LoVo (cell line): ENCODE measurements at places on chromosomes 11 and 22.

GRCh38 chr11:65431451-65432099, 9.0 kb downstream of the NEAT1 start:
- no peak for DNase-seq

DNA sequence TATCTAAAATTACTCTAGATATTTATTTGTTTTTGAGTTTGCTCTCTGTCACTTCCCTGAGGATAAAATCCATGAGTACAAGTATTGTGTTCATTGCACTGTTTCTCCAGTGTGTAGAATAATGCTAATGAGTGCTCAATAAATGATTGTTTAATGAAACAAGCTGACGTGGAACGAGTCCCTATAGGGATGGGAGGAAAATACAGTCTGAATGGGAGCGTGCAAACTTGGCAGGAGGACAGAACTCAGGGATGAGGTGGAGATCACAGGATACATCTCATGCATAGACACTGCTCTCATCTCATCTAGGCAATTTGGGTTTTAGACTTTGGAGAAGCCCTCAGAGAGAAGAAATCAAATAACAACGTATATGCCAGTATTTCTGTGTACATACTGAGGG, 58.4 kb upstream of the ZC3H12C start:
- DNase-seq, result no peak

DNA sequence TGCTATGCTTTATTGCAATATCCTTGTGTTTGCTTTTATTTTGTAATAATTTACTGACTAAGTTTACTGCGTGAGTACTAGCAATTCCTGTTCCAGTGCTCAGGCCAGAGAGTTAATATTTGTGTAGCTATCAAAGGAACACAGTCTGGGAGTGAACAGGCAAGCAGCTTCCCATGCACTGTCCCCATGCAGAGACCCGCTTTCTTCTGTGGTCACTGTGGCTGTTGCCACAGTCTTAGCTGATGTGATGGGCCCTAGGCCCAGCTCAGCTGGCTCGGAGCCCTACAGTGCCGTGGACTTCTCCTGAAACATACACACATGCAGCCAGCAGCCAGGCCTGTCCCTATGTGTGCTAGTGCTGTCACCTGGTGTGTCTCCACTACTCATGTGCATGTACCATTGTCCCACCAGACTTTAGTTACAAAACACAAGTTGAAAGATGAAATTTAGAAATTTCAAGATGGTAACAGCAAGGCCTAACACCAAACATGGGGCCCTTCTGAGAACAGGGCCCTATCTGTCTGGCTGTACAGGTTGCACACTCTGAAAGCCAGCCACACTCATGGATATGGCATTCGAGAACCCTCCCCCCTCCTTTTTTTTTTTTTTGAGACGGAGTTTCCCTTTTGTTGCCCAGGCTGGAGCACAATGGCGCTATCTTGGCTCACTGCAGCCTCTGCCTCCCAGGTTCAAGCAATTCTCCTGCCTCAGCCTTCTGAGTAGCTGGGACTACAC, 12.3 kb upstream of the SCUBE2 start:
- DNase-seq, result no peak

DNA sequence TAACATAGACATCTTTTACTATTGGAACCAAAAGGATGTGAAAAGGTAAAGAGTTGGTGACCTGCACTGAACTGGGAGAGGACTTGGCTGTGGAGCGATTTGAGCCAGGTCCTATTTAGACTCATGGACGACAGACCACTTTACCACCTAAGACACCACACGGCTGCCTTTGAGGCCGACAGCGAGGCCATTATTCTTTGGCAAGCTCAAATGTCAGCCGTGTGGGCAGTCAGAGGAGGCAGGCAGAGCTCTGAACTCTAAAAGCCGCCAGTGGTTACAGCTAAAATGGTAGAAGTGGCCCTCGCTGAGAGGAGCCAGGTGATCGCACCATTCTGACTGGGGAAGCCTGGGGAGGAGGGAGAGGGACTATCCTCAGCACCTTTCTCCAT, 50.5 kb downstream of the SCUBE1 start:
- DNase-seq, result no peak

- no peak for DNase-seq
Measured at GRCh38 chr11:12602421-12602820, 71.8 kb upstream of the TEAD1 start.

GRCh38 chr22:33461698-33462434, 403.7 kb upstream of the SYN3 start:
- DNase-seq, result peak; percentile 15

- no peak for DNase-seq
Measured at GRCh38 chr11:128310676-128311445, 276.5 kb downstream of the ETS1 start.

DNA sequence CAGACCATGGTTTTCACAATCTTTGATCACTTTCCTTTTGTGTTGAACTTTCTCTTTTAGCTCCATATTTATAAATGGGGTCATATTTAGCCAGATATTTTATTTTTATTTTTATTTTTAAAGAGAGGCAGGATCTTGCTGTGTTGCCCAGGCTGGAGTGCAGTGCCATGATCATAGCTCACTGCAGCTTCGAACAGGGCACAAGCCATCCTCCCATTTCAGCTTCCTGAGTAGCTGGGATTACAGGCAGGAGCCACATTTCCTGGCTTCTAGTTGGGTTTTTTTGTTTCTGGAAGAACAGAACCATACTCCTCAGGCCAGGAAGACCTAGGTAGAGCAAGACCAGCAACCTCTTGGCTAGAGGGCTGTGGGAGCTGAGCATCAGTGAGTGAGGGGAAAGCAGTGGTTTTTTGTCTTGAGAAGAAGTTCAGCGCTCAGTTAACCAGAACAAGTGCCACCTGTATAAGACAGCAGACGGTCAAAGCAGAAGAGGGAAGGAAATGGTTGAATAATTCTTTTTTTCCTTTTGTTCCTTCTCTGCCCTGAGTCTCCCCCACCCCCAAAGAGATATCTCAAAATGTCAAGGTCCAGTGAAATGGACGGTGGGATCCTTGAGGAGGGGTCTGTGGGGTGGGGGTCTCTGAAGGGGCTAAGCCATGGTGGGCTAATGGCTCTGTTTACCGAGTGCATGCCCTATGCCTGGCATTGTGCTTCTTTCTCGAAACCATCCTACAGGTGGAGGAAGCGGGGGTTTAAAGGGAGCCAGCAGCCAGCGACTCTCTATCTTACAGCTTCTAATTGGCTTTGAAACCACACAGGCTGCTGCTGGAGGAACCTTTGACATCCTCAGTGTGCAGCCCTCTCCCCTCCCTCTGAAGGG, 63.0 kb downstream of the PTPRJ start:
- no peak for DNase-seq

DNA sequence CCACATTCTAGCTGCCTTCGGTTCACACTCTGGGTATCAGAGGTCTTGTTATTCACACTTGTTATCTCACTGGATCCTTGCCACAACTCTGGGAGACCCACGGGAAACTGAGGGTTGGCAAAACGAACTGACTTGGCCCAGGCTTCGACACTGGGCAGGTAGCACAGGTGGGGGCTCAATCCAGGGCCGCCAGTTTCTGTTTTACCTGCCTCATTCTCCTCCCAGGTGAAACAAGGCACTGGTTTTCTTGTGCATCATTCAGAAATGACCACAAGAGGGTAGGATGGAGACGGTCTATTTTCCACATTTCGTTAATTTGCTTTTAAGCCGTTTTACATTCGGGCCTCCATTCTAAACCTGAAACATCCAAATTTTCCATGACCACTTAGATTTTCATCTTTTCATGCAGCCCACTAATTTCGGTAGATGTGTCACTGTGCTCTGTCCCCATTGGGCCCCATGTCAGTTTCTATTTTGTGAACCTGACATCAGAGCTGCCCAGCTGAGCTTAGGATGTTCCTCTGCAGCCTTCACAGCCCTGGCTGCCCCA, 108.1 kb downstream of the KIAA1671 start:
- DNase-seq, result no peak

DNA sequence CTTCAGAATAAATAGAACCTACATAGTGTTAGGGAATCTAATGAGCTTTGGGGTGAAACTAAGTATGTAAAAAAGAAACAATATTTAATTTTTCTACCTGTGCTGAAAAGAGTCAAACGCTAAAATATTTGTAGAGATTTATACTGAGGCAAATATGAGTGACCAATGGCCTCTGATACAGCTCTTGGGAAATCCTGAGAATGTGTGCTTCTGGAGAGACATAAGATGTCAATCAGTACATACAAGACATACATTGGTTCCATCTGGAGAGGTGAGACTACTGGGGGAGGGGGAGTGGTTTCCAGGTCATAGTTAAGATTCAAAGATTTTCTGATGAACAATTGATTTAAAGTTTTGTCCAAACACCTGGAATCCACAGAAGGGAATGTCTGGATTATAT, 970 bp downstream of the ASRGL1 start:
- peak; percentile 15 for DNase-seq

- no peak for DNase-seq
Measured at GRCh38 chr11:87142594-87142993, 104.9 kb downstream of the TMEM135 start.

DNA sequence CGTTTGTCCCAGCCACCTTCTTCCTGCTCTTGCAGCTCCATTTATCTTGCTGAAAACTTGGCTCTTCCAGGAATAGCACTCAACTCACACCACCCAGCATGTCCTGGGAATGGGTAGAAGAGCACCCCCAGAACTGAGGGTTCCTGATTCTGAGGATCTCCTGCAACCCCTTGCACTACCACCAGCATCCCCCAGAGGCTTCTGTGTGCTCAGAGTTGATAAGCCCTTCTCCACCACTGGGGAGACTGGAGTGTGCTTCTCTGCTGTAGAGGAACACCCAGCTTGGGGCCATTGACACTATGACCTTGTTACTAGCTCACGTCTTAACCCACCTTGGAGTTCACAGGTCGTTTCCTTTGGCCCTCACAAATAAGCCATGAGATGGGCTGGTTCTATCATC, 121.0 kb downstream of the GRIK4 start:
- no peak for DNase-seq

- DNase-seq, result peak; percentile 75
Measured at GRCh38 chr11:47715082-47715669, at the start of gene AGBL2. TSS of gene AGBL2 (minus strand) at chr11:47715369. CDS start at chr11:47714650, 719 bp downstream.
